Lung microvascular endothelial cell (primary cell): ENCODE measurements at places on chromosomes 1 and 21.
A peak's percentile ranks its signal among the peaks of the same experiment; 100 is the strongest.

DNA sequence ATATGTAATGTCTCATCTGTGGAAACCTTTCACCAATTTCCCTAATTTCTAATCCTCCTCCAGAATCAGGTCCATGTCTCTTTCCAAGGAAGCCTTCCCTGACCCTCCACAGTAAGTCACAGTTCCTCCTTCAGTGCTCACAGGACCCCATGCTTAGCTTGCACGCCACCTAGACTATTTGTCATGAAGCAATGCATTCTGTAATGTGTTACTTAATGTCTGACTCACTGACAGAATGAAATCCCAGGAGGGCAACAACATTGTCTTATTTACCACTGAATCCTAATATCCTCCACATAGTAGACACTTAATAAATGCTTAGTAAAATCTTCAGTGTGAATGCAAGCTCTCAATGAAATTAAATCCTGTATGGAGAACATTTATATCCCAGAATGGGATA lies 245.9 kb upstream of the PLD5 start:
- DNase-seq: no peak

- DNase-seq: no peak
Measured at GRCh38 chr1:58076258-58076657, 470.3 kb downstream of the OMA1 start.

DNA sequence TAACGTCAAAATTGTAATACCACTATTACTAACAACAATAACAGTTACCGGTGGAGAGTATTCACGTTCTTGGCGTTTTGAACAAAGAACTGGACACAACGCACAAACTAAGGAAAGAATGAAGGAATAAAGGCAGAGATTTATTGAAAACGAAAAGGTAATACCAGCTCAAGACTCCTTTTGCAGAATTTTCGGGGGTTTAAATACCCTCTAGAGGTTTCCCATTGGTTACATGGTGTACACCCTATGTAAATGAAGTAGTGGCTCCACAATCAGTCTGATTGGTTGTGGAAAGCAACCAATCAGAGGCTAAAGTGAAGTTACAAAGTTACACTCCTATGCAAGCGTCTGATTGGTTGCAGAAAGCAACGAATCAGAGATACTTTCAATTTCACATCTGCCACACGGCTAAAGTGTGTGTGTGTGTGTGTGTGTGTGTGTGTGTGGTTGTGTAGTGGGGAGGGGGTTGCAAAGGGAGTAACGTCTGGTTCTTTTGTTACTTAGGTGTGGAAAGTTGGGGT lies 1.1 kb upstream of the GTF2B start:
- DNase-seq: peak; percentile 69

- no peak for DNase-seq
Measured at GRCh38 chr1:85427849-85428248, 37.1 kb downstream of the DDAH1 start.

DNA sequence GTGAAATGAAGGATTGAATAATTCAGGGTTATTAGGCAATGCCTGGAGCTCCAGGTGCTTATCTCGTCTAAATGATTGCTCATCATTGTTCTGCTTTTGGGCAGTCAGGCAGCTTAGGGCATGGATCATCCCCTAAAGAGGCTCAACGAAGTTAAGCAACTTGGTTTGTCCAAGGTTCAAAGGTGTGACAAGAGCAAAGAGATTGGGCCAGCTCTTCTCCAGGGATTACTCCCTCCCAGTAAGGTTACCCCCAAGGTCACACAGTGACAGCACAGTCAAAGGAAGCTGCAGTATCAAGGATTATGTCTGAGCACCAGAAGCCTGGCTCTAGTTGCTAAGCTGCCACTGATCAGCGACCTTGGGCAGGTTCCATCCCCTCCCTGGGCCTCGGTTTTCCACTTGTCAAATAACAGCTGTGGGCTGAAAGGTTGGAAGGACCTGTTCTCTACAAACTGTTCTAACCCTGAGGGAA lies 6.8 kb downstream of the ETNK2 start:
- no peak for DNase-seq

DNA sequence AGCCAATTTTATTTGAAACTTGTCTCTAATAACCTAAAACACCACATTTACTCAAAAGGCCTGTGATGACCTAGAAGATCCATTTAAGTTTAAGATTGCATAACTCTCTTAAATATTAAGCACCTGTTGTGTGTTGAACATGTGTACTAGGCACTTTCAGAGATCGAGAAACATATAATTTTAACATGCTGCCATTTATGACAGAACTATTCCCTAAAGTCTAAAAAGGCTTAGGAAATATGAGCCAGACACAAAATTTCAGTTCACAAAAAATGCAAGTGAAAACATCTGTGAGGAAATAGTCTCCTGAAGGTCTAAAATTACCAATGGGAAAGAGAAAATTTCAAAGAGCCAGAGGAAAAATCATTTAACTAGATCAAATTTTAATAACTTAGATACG lies 37.7 kb downstream of the CEP170 start:
- no peak for DNase-seq

DNA sequence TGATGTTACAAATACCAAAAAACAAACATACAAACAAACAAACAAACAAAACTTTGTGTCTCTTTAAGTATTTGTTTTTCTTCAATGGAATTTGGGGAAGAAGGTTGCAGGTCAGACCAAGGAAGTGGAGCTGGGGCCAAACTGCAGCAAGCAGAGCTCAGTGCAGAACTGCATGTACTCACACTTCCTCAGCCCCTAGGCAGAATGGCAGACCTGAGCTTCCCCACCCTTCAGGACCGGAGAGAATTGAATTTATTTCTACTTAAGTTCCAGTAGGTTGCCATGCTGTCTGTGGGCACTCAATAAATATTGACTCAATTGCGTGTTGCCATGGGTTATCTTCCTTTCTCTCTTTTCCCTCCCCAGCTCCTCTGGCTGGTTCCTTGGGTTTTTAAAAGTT lies 173.6 kb downstream of the PTGER3 start:
- no peak for DNase-seq

- no peak for DNase-seq
Measured at GRCh38 chr1:40477678-40478053, 576 bp downstream of the ZFP69 start.

DNA sequence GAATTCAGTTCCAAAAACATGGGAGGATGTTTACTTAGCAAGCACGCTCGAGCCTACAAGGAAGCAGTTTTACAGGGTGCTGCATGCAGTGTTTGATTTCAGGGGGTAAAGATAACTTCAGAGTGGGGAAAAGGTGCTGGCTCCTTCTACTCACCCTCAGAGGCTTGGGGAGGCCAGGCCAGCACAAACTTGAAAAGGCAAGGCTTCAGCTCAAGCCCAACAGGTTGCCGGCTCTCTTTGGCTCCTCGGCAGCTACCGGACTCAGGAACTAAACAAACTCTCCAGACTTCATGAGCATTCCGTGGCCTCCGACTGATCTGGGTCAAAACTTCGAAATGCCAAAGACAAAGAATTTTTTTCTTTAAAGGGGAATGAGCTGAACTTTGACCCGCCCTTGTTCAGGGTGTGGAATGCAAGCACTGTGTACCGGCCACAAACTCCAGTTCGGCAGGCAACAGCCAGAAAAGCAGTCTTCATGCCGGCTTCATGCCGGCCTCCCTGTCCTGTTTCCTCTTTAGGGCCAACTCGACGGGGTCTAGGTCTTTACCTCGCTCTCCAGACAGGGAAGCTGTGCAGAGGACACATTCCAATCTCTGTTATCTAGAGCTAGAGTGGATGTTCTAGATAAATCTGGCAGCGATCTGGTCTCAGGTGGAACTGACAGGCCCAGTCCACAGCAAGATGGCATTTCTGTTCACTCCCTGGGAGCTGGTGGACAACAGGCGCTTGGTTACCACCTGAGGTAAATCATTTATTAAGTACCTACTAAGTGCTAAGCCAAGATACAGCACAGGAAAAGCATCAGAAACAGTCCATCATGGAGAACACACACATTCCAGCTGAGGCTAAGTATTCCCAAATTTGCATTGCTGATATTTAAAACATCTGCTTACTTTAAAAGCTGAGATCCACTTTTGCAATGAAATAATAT lies 75.0 kb downstream of the CD46 start:
- no peak for DNase-seq

- no peak for DNase-seq
Measured at GRCh38 chr1:172483448-172483847, 39.6 kb upstream of the PIGC start.

DNA sequence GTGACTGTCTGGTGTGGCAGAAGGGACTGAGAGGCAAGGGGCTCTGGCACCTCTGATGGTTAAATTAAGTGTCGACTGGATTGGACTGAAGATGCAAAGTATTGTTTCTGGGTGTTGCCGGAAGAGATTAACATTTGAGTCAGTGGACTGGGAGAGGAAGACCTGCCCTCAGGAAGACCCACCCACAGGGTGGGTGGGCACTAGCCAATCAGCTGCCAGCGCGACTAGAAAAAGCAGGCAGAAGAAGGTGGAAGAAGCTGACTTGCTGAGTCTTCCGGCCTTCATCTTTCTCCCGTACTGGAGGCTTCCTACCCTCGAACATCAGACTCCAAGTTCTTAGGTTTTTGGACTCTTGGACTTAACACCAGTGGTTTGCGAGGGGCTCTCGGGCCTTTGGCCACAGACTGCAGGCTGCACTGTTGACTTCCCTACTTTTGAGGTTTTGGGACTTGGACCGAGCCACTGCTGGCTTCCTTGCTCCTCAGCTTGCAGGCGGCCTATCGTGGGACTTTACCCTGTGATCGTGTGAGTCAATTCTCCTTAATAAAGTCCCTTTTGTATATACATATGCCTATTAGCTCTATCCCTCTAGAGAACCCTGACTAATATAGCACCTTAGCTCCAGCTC lies 79.6 kb downstream of the KAZN start:
- DNase-seq: no peak

- DNase-seq: no peak
Measured at GRCh38 chr1:27689423-27690173, 17.6 kb upstream of the IFI6 start.

DNA sequence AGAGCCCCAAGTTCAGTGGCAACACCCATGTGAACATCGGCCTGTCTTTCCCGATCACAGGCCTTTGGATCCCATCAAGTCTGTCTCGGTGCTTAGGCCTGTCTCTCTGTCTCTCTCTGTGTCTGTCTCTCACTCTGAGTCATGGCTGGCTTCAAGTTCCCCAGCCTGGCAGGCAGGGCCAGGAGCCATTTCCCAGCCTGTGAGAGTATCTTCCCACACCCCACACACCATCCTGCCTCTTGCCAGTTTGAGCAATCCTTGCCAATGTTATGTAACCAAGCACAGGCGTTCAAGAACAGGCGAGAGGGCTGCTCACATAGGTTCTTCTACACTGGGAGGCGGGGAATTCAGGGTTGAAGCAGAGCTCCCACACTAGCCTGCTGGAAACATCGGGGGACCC lies 70.0 kb upstream of the TMEM51 start:
- no peak for DNase-seq

- DNase-seq: peak; percentile 91
Measured at GRCh38 chr1:28437924-28438699, 67.7 kb upstream of the RCC1 start.

DNA sequence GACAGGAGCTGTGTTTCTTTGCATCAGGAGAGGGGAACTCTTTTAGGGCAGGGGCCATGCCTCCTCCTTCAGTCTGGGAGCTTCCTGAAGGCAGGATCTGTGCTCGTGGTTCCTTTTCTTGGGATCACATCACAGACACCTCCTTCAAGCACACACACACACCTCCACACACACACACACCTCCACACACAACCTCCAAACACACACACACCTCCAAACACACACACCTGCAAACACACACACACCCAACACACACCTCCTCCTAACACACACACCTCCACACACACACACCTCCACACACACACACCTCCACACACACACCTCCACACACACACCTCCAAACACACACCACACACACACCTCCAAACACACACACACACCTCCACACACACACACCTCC lies 10.5 kb downstream of the LGR6 start:
- DNase-seq: no peak

GRCh38 chr1:185342672-185343259 lies 25.7 kb upstream of the IVNS1ABP start:
- no peak for DNase-seq

DNA sequence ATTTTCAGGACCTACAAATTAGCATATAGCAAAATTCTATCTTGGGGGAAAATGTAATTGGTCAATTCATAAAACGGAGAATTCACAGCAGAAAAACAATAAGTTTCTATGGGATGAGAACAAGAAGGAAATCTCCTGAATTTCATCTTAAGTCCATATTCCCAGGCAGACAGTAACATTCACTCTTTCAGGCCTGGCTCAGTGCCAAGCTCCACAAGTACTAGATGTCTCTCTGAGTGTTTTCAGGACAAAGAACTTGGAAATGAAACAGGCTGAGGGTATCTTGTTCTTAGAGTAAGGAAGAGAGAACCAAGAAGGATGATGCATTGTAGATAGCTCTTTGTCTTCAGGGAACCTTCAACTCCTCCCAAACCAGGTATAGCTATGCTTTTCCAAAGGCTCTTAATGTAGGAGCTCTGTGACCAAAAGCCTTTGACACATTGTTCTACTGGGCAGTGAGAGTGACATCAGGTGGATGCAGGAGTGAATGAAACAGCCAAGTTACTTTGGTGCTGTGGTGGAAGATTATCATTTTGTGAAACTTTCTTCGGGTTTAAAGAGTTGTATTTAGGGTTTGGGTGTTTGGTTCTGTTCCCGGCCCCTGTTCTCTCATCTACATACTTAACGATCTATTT lies 298.3 kb downstream of the GPATCH2 start:
- DNase-seq: no peak

- DNase-seq: no peak
Measured at GRCh38 chr1:9371951-9372350, 79.3 kb downstream of the SPSB1 start.

GRCh38 chr1:211155040-211155439 lies 21.1 kb upstream of the KCNH1 start:
- no peak for DNase-seq

- DNase-seq: no peak
Measured at GRCh38 chr1:219120624-219121544, 52.8 kb upstream of the LYPLAL1 start.

DNA sequence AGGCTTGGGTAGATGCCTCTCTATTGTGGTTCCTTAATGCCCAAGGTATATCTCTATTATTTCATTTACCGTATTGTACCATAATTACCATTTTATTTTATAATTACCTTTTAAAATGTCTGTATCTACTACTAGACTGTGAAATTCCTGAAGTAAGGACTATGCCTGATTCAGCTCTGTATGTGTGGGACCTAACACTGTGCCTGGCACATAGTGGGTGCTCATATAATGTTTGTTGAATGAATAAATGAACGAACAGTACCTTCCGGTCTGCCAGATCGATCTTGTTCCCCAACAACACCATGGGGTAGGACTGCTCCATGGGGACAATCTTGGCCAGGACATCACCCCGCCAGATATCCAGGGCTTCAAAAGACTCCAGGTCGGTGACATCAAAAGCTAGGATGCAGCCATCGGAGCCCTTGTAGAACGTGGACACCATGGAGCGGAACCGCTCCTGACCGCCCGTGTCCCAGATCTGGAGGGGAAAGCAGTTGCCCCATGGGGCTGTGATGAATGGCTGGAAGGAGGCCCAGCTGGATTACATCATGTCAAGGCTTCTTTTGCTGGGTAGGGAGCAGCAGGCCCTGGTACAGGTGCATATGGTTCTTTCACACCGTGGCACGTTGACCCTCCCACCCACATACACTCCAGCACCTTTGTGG lies 10.8 kb downstream of the RAB7B start:
- no peak for DNase-seq
